Thyroid gland (tissue), 4 donors: ENCODE measurements at places on chromosomes 1 and 21. TPM values are rescaled to one million over a fixed set of nuclear protein-coding genes. Genes with fewer than 3 reads are reported as not detected.

DNA sequence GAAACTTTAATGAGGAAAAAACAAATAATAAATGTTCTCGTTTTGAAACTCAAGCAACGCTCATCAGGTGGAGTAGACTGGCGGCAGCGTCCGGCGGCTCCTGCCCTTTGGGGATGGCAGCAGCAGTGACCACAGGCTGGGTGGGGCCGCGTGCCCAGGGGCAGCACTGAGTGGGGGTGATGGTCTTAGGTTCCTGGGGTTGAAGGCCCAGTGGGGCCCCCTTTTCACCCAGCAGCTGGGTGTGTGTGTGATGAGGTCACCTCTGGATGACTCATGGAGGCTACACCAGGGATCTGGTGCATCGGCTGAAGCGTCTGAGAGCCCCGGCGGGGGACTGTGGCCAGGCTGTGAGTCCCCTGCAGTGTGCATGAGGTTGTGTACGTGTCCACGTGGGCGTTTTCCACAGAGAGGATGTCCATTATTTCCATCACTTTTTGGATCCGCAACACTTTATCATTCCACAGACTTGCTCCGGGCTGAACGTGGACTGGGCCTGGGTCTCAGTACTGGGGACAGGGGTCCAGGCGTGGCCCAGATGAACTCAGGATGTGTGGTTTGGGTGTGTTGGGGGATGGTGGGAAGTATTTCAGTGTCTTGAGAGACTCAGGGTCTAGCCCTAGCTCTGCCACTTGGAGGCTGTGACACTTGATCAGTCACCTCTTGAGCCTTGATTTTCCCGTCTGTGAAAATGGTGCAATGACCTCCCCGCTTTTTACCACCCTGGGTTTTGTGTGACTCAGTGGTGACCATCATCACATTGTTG lies 25.6 kb downstream of the LDLRAP1 start:
- DNase-seq = no peak

- DNase-seq = no peak
Observed at GRCh38 chr1:210702506-210702905, 373.8 kb downstream of the HHAT start.

DNA sequence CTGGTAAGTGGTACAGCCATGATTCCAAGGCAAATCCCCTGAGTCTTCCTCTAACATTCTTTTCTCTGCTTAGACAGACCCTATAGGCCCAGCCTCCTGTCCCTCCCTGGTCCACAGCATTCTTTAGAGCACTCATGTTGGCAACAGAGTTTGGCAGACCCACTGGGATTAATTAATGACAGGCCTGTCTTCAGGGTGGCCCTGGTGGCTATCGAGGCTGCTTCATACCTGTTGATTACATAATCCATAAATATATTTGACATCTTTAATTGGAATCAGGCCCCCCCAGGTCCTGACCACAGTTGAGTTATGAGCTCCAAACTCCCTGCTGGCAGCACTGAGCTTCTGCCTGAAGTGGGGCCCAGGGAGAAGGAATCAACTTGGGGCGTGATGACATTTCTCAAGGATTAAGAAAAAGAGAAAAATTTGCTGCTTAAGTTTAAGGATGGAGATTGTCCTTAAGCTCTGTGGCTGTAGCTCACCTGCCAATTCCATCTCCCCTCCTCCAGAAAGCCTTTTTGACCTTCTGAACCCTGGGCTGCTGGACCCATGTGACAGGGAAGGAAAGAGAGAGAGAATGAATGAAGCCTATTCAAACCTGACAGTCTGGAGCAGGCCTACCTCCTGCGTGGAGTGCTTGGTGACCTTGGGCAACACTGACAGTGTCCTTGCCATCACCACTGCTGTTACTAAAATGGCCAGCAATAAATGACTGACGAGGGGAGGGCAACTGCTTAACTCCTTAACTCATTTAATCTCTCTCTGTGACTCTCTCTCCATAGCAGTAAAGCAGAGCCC lies 156.6 kb downstream of the TRABD2B start:
- no peak for DNase-seq

DNA sequence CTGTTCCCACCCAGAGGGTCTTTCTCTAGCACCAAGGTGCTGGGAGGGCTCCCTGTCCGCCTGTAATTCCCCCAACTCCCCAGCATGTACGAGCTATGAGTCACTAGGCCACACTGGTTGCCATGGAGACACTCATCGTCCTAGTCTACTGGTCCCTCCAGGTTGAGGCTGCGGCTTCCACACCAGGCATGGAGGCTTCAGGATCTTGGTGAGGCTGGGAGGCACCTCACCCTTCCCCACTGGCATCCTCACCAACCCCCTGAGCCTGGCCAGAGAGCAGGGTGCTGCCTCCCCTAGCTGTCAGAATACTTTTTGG lies 75.6 kb upstream of the KAZN start:
- no peak for DNase-seq

DNA sequence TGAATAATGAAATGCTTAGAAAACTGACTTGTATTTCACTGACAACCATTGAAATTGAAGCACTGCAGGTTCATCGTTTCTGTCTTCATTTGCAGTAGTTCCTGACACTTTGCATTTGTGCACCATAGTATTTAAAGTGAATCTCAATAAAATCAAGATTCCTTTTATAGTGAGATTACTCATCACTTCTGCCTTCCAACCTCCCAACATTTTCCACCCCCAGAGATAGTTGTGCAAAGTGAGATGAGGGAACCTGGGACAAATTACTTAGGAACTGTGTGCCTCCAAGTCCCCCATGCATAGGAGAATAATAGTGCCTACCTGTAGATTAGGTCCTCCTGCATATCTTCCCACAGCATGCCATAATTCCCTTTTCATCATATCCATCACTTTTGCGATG lies 114.9 kb upstream of the DPT start:
- no peak for DNase-seq

- no peak for DNase-seq
Observed at GRCh38 chr1:213330281-213330680, 279.2 kb downstream of the RPS6KC1 start.

GRCh38 chr21:26169061-26169610 lies 1.4 kb downstream of the APP start:
- peak; percentile 52 for DNase-seq

GRCh38 chr1:109167001-109167506 lies 46.7 kb upstream of the SARS1 start:
- no peak for DNase-seq

DNA sequence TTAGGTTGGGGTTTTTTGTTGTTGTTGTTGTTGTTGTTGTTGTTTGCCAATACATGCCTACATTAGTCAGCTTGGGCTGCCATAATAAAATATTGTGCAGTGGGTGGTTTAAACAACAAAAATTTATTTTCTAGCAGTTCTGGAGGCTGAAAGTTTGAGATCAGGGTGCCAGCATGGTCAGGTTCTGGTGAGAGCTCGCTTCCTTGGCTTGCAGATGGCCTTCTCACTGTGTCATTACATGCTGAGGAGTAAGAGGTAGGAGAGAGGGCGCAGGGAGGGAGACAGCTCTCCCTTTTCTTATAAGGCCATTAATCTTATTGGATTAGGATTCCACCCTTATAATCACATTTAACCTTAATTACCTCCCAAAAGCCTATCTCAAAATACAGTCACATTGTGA lies 52.7 kb downstream of the DIRAS3 start:
- DNase-seq = no peak

- no peak for DNase-seq
Observed at GRCh38 chr1:173038875-173039554, 11.7 kb downstream of the TNFSF18 start.

GRCh38 chr1:117674521-117675400 lies 68.9 kb downstream of the TENT5C start:
- peak; percentile 22 for DNase-seq

DNA sequence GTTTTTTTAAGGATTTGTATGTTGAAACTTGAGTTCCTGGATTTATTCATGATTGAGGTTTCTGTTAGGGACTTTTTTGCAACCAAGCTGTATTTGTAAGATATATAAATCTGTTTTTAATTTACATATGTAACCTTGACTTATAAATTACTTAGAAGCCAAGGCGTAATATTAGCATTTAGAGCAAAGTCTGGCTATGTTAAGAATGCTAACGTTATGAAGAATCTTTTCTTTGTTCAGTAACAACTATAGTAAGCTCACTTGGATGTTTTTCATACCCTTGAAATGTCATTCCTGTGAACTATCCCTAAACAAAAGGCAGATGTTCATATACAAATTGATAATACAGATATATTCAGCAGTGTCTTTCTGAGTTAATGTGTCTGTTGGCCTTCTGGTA lies 155.3 kb downstream of the MAGI3 start:
- no peak for DNase-seq

GRCh38 chr1:211641044-211641800 lies 34.2 kb downstream of the NEK2 start:
- no peak for DNase-seq

- no peak for DNase-seq
Observed at GRCh38 chr1:11629184-11630016, 24.8 kb downstream of the FBXO2 start.

Gene NBL1
- 70.4 TPM for total RNA-seq

Gene PDC
- not detected for total RNA-seq

Gene RIPPLY3
- not detected for total RNA-seq

Gene PLA2G2C
- total RNA-seq = not detected

Gene DENND2D
- total RNA-seq = 45.1 TPM

Gene KIF26B
- total RNA-seq = 6.0 TPM

Gene LCE1C
- total RNA-seq = not detected

Gene ADAMTS4
- total RNA-seq = 24.4 TPM

Gene ZFYVE9
- total RNA-seq = 52.0 TPM

Gene LIPI
- 1.9 TPM for total RNA-seq
